ENCODE measurements at places on chromosomes 6 and 20.

- no peak for DNase-seq
Measured at GRCh38 chr6:146901940-146902816, 302.0 kb upstream of the STXBP5 start.

DNA sequence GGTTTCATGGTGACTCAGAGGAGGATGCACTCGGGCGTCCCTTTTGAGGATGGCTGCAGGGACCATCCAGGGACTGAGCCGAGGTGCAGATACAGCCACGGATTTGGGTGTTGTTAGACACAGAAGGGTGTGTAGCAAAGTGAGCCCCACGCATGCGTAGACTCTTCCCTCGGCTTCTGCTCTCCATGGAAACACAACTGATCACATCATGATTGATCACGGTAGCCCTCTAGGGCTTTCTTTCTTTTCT lies 606 bp upstream of the ULBP1 start:
- DNase-seq = peak; percentile 60

- no peak for DNase-seq
Measured at GRCh38 chr6:16471910-16472297, 233.5 kb downstream of the GMPR start.

GRCh38 chr6:144690133-144690532 lies 405.0 kb downstream of the UTRN start:
- DNase-seq = no peak

- no peak for DNase-seq
Measured at GRCh38 chr6:148365041-148365440, 22.4 kb downstream of the SASH1 start.

GRCh38 chr6:106715922-106716321 lies 86.5 kb downstream of the QRSL1 start:
- DNase-seq = no peak

- no peak for DNase-seq
Measured at GRCh38 chr6:52304983-52305390, 20.4 kb upstream of the MCM3 start.

- no peak for DNase-seq
Measured at GRCh38 chr6:157304899-157305663, 18.2 kb downstream of the TMEM242 start.

DNA sequence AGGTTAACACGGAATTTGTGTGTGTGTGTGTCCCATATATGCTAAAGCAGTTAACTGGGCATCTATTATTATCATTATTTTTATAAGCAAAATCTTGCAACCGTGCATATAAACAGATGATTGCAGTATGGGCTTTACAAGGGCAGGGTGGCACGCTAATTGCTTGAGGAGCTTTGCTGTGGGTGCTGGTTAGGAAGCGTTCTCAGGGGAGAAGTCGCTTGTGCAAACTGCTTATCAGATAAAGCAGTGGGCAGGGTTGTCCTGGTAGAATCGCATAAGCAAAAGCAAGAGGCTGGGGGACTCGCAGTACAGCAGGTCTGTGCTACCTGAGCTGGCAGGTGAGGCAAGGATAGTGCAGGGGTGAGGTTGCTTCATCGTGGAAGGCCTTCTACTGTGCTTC lies 9.7 kb upstream of the CCN6 start:
- no peak for DNase-seq

GRCh38 chr6:49636713-49637349 lies at the start of gene RHAG:
RHAG (minus strand) TSS chr6:49636839; CDS start chr6:49636812, 27 bp downstream.
- DNase-seq = no peak

GRCh38 chr20:36967636-36968035 lies 16.1 kb upstream of the SAMHD1 start:
- DNase-seq = no peak
